NCI-H1092 (cell line): ENCODE measurements at places on chromosomes 6 and 20.
A peak's percentile ranks its signal among the peaks of the same experiment; 100 is the strongest.

- no peak for DNase-seq
Observed at GRCh38 chr6:53939830-53940229, 145.0 kb downstream of the LRRC1 start.

GRCh38 chr6:139124887-139125672 is 9.8 kb upstream of the HECA start:
- no peak for DNase-seq

DNA sequence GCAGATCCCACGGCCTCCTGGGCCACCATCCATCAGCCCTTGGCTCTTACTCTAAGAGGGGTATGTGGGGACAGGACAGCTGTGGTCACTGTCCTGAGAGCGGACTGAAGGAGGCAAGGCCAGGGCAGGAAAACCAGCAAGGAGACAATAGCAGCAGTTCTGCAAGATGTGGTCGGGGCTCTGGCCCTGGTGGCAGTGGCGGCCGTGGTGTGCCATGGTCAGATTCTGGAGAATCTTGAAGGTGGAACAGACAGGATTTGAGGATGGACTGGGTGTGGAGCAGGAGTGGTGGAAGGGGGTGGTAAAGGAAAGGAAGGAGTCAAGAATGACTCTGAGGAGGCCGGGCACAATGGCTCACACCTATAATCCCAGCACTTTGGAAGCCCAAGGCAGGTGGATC is 5.9 kb upstream of the MAP1LC3A start:
- no peak for DNase-seq

DNA sequence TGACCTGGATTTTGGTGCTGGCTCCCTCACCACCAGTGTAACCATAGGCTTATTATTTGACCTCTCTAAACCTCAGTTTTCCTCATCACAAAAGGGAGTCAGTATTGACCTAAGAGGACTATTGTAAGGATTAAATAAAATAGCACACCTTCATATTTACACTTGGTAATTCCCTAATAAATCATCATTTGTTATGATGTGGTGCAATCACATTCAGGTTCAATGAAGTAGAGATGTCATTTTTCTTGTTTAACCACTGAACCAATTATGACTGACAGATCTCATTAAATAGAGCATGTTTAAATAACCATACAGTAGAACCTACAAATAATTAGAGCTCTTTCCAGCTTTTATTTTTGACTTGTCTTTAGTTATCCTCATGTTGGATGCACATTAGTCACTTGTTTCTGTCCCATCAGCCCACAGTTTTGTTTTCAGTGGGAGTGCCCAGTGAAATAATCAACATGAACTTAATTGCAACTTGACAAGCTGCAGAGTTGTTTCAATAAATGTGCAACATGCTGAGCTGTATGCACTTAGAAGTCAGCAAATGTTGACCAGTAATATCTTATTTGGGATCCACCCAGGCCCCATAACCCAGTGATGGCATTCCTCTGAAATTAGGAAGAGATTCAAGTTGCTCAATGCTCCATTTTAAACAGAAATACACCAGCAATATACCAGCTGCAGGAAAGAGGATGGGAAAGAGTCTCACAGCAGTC is 451.7 kb upstream of the MARCKS start:
- DNase-seq = no peak

DNA sequence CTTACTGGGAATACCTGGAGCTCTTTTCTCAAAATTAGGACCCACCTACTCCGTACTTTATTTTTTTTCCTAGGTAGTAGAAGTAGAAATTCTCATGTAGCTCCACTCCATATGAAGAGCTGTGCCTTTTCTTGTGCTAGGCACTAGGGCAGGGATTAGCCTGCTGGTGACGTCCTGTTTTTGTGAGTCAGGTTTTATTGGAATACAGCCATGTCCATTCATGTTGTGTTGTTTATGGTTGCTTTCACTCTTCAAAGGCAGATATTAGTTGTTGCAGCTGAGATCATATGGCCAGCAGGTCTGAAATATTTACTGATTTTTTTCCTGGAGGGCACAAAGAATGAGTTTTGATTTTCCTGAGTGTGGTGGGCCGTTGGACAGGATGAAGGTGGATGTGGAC is 20.5 kb downstream of the XRN2 start:
- DNase-seq = no peak

- peak; percentile 21 for DNase-seq
Observed at GRCh38 chr6:36329798-36330291, 6.8 kb downstream of the BNIP5 start.

DNA sequence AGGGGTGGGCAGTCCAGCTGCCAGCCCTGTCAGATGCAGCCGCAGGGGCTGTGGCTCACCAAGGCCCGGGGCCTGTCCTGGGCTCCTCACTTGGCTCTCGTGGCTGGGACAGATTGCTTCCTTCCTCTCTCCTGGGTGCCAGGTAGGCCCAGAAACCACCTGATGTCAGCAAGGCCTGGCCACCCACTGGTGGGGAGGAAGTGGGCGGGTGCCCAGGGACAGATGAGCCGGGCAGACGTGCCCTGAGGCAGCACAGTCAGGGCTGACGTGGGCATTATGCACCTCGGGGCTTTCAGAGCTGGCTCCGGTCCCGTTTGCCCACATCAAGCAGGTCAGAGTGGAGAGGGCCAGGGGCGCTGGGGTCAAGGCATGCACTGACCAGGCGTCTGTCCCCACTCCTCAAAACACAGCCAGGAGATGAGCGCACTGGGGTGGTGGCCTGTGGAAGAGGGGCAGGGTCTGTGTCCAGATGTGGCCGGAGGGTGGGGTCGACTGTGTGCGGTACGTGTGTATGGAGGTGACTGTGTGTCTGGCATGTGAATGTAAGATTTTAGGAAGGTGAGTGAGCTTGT is 133.2 kb upstream of the PTPN1 start:
- DNase-seq = no peak

DNA sequence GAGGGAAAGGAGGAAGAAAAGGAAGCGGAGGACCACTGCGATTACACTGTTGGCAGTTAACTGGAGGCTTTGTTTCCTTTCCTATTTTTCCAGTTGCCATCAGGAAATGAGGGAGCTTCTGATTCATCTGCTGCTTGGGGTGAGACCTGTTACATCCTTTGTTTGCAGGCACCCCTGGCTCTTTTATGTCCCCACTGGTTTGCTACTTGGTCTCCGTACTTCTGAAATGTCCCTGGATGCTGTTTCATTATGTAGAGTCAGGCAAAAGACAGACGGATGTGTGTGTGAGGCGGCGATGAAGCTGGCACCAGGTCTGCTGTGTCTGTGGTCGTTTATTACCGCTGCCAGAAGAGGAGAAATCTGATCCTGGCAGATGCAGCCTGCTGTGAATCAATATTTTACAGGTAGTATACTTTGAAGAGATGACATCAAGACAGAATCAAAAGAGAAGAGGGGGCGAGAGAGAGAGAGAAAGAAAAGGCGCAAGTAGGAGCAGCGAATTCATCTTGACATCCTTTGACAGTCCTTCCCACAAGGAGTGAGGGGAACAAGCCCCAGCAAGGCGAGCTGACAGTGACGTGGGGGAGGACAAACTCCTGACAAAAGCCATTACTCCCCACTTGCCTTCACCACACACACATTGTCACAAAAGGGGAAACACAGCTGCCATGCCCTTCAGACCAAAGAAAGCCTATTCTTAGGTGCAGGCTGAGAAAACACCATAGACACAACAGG is 145.9 kb upstream of the FBXL4 start:
- DNase-seq = peak; percentile 35

- no peak for DNase-seq
Observed at GRCh38 chr6:135586844-135587243, 89.3 kb upstream of the AHI1 start.

DNA sequence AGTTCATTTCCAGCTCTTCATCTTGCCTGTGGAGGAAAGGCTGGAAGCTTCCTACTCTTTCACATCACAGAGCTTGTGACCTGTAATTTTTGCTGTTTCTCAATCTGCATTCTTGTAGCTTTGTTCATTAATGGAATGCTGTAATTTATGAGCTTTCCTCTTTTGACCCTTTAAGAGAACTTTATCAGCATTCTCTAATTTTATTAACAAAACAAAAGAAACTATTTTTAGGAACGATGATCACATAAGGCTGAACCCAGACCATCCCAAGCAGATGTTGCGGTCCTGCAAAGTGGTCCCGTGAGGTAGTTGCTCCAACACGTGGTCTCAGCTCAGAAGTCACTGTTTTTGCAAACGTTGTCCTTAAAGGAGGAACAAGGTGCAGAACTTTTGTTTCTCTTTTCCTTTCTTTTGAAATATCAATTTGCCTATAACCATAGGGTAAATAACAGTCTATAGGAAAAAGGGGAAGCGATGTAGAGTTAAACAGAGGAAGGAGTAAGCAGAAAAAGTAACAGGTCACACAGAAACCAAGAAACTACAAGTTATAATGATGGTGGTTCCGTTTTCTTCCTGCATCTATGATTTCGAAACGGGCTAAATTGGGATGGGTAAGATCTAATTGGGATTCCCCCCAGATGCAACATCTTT is 121.3 kb upstream of the PHACTR1 start:
- DNase-seq = no peak

DNA sequence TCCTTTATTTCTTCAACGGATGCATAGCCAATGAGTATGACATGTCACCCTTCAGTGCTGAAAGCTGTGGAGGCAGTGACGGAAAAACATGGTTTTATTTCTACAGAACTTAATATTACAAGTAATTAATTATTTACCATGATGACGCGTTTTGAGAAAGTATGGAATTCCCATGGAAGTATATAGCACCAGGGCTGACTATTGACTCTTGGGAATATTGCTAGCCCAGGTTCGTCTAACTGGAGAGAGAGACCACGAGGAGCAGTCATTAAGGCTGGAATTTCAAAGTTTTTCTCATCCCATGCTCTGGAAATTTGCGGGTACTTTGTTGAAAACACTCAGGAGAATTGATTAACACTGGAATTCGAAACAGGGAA is 155.2 kb upstream of the PRSS16 start:
- DNase-seq = no peak

- peak; percentile 32 for DNase-seq
Observed at GRCh38 chr6:92810913-92811312, 608.4 kb downstream of the EPHA7 start.

DNA sequence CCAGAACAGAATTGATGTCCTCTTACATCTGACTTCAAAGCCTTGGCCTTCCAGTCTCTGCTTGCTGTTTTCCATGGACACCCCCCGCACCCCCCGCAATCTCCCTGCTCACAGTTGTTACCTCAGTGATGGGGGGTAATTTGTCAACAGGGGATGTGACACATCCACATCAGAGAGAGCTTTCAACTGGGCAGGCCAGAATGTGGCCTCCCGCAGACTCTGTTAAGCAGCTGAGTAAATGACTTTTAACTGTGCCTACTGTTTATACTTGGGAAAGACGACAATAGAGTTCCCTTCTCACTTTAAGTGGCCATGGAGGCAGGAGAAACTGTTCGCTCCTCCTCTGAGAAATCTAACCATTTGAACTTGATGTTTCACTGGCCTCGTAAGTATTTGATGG is 51.0 kb downstream of the TXNDC5 start:
- no peak for DNase-seq

DNA sequence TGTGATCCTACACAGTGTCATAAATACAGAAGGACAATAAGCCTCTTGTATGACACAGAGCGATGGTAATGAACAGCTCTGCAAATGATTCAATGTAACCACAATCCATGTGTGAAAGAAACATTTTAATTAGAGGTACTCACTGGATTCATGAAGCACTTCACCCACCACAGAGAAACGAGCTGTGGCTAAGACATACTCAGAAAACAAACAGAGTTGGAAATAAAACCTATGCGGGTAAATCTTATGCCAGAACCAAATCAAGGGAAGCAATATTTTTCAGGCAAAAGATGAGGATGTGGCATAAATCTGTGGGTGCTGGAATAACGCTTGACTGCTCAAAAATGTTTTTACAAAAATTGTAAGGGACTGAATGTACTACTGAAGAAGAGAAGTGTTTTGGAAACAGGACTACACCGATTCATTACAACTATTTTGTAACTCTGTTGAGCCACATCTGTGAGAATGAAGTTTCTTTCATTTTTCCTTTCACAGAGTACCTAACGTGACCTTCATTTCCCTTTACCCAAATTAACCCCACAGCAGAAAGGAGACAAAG is 112.1 kb downstream of the WDR27 start:
- no peak for DNase-seq

GRCh38 chr20:35302421-35303335 is 10.5 kb upstream of the FAM83C start:
- no peak for DNase-seq

DNA sequence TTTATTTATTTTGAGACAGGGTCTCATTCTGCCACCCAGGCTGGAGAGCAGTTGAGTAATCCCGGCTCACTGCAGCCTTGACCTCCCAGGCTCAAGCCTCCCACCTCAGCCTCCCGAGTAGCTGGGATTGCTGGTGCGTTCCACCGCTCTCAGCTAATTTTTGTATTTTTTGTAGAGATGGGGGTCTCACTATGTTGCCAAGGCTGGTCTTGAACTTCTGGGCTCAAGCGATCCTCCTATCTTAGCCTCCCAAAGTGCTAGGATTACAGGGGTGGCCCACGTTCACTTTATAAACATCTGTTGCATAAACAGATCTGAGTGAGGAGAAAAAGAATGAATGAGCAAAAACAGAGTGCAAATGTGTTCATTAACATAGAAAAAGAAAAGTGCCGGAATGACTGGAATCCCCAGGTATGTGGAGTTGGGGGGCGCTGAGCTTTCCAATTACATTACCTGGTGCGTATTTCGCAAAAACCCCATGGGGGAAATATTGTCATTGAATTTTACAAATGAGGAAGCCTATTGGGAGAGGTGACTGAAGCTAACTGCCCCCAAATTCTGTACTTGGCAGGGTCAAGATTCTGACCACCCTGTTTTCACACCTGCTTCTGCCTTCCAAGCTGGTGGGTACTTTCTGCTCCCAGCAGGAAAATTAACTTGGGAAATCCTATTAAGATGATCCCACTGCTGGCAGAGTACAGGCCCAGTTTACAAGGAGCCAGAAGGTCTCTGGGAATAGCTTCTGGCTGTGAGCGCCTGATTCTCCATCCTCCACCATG is 207.7 kb upstream of the JARID2 start:
- no peak for DNase-seq

DNA sequence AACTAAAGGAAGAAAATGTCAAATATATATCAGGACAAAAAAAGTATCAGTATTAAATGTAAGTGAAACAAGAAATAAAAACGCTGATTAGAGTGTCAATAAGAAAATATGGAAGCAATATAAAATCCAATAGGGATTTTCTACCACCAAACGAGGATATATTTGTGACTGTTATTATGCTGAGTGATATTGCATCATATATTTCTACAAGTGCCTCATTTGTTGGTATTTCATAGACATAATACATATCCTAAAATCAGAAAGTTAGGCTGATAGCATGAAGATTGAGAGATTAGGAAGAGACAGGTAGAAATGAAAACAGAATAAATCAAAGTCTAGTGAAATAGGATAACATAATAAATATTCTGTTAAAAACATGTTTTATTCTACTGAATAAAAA is 429.2 kb upstream of the IRAK1BP1 start:
- DNase-seq = no peak
